ENCODE measurements at places on chromosomes 3 and 15.

- no peak for DNase-seq
These were observed 45.4 kb upstream of the PARL start for GRCh38 chr3:183930086-183930485.

- no peak for DNase-seq
These were observed 1.7 kb upstream of the SNRPA1 start for GRCh38 chr15:101296418-101297405.

DNA sequence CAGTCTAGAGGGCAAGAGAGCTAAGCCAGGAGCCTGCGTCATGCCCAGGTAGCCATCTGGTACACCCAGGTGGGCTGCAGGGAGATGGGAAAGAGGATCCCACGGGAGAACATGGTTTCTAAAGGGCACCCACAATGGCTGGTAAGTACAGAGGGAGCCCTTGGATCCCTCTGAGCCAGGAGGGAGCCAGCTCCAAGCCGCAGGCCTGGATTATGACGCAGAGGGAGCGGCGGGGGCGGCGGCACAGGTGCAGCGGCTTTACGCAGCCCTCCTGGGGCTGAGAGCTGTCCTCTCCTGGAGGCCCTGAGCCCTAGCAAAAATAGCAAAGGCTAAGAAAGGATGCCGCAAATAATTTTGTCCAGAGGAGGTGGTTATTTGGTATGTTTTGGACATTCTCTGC lies 2.8 kb downstream of the CAV3 start:
- no peak for DNase-seq

DNA sequence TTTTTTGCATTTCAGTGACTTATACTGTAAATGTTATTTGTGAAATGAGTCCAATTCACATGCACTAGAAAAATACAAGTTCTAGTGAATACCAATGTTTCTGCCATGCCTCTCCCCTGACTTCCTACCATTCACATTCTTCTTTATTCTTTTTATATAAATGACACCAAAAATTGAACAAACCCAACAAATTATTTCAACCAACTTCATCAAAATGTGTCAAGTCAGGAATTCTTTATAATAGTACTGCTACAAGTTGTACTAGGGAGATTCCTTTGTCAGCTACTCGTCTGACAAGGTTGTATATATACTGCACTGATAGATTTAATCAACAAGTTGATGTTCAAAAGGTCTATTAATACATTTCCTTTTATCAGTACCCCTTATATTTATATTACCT lies 3.0 kb downstream of the TBL1XR1 start:
- no peak for DNase-seq

DNA sequence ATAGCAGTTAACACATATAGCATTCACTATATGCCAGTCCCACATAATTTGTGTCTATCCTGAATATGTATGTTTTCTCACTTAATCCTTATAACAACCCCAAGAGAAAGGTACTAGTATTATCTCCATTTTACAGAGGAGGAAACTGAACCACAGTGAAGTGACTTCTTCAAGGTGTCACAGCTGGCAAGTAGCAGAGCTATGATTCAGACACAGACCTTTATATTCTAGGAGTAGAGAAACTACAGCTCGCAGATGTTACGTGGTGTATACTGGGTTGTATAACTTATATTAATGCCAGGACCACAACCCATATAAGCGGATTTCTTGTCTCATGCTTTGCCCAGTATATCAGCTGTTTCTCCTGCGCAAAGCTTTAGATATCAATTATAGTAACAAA lies 29.5 kb upstream of the ICE2 start:
- DNase-seq: no peak

- peak; percentile 10 for DNase-seq
These were observed 514 bp downstream of the IGF2BP2 start for GRCh38 chr3:185824051-185825005.

DNA sequence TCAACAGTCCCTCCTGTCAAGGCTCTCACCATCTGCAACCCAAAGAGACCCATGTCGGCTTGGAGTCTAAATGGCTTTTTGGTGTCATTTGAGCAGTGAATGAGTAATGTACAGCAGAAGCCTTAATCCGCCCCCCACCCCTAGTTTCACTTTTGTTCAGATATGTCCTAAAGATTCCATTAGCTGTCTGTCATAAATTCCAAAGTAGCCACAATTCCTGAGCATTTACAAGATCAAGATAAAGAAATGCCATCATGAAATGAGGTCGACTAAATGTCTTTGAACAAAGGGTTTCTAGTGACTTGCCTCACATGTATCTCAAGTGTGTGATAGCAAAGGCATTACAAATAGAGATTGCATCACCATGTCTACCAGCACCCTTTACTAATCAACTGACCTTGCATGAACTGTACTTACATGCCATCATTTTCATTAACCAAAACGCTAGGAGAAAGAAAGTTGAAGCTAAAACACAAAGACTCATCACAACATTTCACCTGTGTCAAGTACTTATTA lies 123.8 kb upstream of the PHLDB2 start:
- no peak for DNase-seq

- no peak for DNase-seq
These were observed 895 bp downstream of the HYKK start for GRCh38 chr15:78508272-78508671.

DNA sequence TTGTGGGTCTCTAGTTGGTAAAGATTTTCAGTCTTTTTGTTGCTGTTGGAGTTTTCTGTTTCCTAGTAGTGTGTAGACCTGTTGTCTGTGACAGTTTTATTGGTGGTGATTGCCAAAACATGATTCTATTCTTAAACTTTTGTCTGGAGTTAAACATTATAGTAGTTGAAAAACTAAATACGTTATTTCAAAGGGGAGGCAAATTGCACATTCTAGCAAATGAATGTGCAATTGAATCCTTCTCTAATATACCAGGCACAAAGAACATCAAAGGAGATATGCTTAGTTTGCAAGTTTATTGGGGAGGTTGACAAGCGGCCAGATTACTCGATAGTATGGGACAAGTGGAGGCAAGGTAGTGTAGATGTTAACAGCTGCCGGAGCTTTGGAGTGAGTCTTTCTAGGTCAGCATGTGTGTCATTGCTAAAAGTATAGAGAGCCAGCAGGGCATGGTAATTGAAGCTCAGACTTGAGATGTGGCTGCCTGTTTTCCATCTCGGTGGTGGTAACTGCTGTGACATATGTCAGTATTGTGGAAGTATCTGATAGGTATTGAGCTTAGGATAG lies 20.6 kb downstream of the CHD2 start:
- no peak for DNase-seq

DNA sequence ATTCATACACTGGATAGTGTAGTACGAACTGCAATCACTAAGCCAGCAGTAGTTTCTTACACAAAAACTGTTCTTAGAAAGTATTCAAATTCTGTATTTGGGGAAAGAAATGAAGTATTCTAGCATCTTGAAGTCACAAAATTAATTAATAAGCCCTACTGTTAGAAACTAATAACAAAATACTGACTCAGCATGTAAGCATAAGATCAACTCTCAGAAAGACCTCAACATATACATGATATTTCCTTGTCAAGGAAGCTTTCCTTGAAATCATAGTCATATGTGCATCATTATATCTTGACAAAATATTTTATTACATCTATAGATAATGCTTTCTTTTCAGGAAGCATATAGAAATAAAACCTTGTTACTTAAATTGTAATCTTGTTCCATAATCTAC lies 115.5 kb upstream of the GOLGA6L6 start:
- no peak for DNase-seq

- DNase-seq: no peak
These were observed 67.8 kb downstream of the LINGO1 start for GRCh38 chr15:77564938-77565337.

GRCh38 chr15:88661041-88661700 lies 22.4 kb downstream of the ISG20 start:
- DNase-seq: no peak

DNA sequence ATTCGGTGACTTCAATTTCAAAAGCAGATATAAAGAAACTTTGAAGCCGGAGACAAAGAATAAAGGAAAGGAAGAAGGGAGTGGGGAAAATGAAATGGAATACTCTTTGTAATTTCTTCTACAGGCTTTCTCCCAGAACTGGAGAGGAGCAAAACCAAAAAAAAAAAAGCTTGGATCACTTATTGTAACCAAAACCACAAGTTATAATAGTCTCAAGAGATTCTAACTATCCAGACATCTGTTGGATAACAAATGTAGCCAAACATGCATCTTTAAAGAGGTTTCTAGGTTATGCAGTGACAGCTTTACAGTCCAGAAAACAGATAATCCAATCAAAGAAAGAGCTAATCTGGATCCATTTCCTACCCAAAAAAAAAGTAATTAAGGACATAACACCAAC lies 36.2 kb downstream of the VGLL3 start:
- DNase-seq: no peak

DNA sequence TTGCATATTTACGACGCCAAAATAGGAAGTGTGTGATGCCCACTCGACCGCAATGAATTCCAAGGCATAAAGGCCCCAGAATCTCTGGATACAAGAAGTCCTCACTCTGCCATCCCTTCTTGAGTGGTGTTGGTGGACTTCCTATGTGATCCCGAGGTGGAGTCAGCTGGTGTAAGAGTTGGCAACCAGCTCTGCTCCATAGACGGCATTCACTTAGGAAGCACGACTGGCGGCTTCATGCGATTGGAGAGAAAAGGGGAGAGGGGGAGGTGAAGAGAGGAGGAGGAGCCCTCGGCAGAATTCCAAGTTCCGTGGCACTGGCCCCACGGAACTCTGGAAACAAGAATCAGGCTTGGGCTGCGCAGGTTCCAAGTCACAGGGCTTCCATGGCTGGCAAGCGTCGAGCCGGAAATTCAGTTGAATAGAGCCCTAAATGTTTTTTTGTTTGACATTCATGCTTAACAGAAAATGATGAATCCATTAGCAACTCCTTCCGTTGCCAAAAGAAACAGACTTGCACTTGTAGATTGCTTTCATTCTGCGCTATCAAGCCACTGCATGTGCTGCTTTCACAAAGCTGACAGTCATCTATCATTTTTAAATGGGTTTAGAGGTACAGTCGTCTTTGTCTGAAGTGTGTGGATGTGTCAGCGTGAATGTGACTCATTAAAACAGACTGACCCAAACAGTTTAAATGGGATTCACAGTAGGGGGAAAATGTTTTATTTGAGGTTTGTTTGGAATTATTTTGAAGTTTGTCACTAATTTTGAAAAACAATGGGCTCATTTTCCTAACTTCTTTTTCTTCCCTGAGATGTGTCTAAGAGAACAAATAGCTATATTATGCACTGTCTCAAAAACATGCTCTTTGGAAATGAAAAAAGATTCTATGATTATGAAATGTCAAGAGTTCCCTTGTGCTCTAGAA lies 428.3 kb upstream of the ATP11B start:
- no peak for DNase-seq

GRCh38 chr3:140588558-140588957 lies 89.3 kb upstream of the TRIM42 start:
- DNase-seq: no peak
